ENCODE measurements at places on chromosomes 1 and 21.

DNA sequence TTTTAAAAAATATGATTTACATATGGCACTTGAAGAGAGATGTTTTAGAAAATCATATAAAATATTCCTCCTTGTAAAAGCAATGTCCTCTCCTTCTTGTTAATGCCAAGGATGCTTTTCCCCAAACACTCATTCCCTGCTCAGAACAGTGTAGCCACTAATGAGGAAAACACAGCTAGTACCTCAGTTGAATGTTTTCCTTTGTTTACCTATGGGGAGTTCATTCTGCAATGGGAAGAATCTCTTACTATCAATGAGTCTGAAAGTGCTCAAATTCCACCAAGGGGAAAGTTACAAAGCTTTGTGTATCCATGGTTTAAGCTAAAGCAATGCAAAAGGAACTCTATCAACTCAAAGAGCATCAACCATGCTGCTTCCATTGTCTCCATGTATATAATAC is 221.9 kb upstream of the ADGRL2 start:
- DNase-seq: no peak

GRCh38 chr1:105565006-105565405 is 1491.5 kb upstream of the PRMT6 start:
- no peak for DNase-seq

- no peak for DNase-seq
Measured at GRCh38 chr1:203686091-203686632, 59.5 kb downstream of the ATP2B4 start.

DNA sequence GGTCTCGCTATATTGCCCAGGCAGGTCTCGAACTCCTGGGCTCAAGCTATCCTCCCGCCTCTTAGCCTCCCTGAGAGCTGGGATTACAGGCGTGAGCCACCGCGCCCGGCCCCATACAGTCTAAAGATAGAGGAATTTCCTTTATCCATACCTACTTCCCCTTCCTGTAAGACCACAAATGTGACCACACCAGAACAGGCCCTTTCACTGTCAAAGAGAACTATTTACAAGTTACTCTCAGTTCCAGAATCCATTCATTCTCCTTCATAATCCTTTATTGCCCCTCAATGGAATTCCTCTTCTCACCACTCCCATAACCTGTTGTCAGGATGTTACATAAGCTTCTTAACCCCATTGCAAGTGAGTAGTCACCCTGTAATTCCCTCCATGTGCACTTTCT is 26.3 kb upstream of the SLC5A9 start:
- no peak for DNase-seq
